ENCODE measurements at places on chromosomes 11 and 22. TPM values are rescaled to one million over a fixed set of nuclear protein-coding genes. Genes with fewer than 3 reads are reported as not detected.

GRCh38 chr11:15146271-15147003 lies 31.7 kb downstream of the INSC start:
- DNase-seq = no peak

- DNase-seq = no peak
These were observed 26.8 kb downstream of the TNRC6B start for GRCh38 chr22:40204321-40205116.

DNA sequence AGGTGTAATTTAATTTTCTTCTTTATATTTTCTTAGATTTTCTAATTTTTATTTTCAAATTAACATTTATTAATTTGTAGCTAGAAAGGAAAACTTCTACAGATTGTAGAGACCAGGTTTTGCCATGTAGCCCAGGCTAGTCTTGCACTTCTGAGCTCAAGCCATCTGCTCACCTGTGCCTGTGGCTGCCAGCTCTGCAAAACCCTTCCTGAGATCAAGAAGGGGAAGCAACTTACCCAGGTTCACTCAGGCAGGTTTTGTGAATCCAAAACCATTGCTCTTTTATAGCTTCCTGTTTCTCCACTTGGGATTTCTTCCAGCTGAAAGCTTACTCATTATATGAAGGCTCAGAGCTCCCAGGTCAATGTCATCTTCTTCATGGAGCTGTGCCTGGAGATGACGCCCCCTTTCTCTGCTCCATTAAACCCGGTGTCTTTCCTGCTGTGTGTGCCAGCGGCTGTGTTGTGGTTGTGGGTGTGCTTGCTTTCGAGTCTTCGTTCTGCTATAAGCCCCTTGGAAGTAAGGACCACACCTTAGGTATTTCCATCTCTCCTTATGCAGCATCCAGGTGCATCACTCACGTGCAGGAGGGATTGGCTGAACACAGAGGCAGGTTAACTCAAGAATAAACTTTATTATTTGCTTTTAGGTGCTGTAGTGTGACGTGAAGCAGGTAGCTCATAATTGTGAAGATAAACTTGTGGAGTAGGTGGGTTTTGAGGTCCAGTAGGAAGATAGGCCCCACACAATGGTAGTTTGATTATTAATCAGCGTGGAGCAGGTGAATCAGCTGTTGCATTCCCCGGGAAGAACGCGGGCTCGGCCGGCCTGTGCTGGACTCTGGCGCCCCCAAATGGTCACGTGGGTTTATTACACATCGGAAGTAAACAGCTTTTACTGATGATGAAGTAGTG lies 42.2 kb upstream of the INCENP start:
- peak; percentile 38 for DNase-seq

- no peak for DNase-seq
These were observed 19.4 kb upstream of the LRRC55 start for GRCh38 chr11:57162179-57162898.

- no peak for DNase-seq
These were observed 82.0 kb downstream of the SLC1A2 start for GRCh38 chr11:35337136-35337913.

DNA sequence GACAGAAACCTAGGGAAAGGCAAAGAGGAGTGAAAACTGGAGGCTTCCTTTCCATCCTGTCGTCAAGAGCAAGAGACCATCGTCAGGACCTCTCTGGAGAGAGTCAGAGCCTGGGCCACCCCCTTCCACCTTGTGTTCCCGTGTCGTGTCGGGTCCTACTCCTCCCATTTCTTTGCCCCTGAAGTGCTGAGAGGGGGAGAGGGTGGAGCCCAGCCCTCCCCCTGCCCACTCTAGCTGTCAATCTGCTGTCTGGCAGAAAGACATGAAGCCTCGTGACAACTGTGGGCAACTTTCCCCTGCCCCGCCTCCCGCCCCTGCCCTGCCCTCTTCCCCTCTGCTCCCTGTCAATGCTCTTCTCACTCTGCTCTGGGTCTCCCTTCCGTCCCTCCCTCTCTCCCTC lies 20.6 kb downstream of the ANKK1 start:
- no peak for DNase-seq

The TRMT2A gene
- polyA plus RNA-seq = 47.5 TPM

The ANO1 gene
- 13.0 TPM for polyA plus RNA-seq

The TESMIN gene
- 11.4 TPM for polyA plus RNA-seq

The LIPT2 gene
- 5.3 TPM for polyA plus RNA-seq

The OR4C13 gene
- not detected for polyA plus RNA-seq

The PHLDA2 gene
- polyA plus RNA-seq = 0.19 TPM

The EHF gene
- polyA plus RNA-seq = 9.6 TPM

The ZNF214 gene
- polyA plus RNA-seq = 11.6 TPM

The LDHAL6A gene
- 0.60 TPM for polyA plus RNA-seq
